HepG2 (cell line): ENCODE measurements at places on chromosomes 6 and 20. TPM values are rescaled to one million over a fixed set of nuclear protein-coding genes. Genes with fewer than 3 reads are reported as not detected.
A peak's percentile ranks its signal among the peaks of the same experiment; 100 is the strongest.

PRR18 gene
- total RNA-seq, result 0.04 TPM in 1 of 2 replicates, not detected in the other

PRDM13 gene
- total RNA-seq, result not detected in 2 replicates

NRM gene
- total RNA-seq, result 7.4 and 16.0 TPM in 2 replicates

MYCT1 gene
- not detected in 2 replicates for total RNA-seq

- no peaks in the 10 kb centered on the region; the same call in 2 of the 3 replicates for H3K27me3 ChIP-seq
- no peak overlapping the region for H3K27ac ChIP-seq
- peak overlapping the region; percentile 21; the same call in 1 of the 2 replicates for H3K4me3 ChIP-seq
- peaks cover 97% of the 10 kb centered on the region for H3K4me1 ChIP-seq
- H3K36me3 ChIP-seq, result no peaks in the 10 kb centered on the region
Observed at GRCh38 chr20:36149469-36149868, 5.1 kb upstream of the EPB41L1 start.

DNA sequence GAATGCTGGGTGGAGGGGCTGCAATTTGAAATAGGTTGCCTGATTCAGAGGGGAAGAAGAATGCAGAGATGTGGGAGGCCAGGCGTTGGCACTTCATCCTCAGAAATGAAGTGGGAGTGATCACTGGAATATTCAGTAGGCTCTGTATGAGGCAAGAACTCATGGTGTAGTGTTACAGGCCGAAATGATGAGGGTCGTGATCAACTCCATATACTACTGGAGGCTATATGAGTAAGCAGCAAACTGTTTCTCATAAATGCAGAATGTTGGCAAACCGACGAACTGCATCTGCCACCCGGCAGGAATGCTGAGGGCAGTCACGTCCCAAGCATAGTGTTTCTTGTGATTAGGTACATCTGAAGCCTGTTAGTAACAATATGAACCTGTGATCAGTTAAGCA, 12.7 kb downstream of the KCNS1 start:
- no peak overlapping the region for H3K4me3 ChIP-seq
- H3K27me3 ChIP-seq, result no peaks in the 10 kb centered on the region
- no peak for DNase-seq
- H3K4me1 ChIP-seq, result no peaks in the 10 kb centered on the region
- no peaks in the 10 kb centered on the region for H3K36me3 ChIP-seq

GRCh38 chr6:103874575-103874974, 985.1 kb downstream of the HACE1 start:
- no peaks in the 10 kb centered on the region for H3K36me3 ChIP-seq
- no peak overlapping the region for H3K27ac ChIP-seq
- DNase-seq, result no peak
- H3K27me3 ChIP-seq, result no peaks in the 10 kb centered on the region

DNA sequence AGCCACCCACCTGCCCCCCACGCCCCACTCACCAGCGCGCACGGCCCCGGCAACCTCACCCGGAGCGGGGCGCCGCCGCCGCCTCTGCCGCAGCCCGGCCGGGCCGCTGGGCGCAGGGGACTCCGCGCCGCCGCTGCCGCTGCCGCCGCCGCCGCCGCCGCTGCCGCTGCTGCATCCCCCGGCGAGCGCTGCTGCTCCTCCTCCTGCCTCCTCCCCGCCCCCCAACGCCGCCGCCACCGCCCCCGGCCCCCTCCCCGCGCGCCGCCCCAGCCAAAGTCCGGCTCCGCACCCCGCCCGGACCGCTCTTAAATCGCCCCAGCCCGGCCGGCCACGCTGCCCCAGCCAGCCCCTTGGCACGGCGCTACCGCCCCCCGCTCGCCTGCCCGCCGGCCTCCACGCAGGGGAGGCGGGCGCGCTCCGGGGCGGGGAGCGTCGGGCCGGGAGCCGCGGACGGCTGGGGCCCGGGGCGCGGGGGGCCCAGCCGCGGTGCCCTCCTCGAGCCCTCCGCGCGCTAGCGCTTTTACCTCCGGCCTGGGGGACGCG, at the start of gene SULF2:
SULF2 (minus strand) TSS at position 171 of the 543 bp plus-strand sequence. CDS start 28,118 bp downstream, outside the sequence.
- no peak for DNase-seq
- no peak within 1 kb of the TSS for H3K27ac ChIP-seq
- peaks cover 42% of the 10 kb centered on the region for H3K4me1 ChIP-seq
- H3K4me3 ChIP-seq, result peak within 1 kb of the TSS; percentile 73
- H3K27me3 ChIP-seq, result peaks cover 6% of the 10 kb centered on the region; the same call in 1 of the 2 replicates

DNA sequence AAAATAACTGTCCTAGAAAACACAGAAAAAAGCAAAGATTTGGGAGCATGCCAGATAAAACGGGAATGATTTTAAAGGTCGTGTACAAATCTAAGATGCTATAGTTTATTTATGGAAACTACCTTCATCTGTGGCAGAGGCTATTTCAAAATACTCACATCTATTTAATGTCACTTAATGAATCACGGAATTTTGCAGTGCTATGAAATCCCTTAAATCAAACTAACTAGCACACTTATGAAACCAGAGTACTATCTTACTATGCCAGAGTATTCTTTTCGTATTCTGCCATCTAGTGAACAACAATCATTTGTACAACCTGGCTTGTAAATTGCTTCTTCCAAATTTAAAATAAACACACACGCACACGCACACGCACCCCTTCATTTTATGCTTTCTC, 77.9 kb upstream of the BMP5 start:
- H3K27me3 ChIP-seq, result no peaks in the 10 kb centered on the region
- DNase-seq, result peak; percentile 6
- H3K4me3 ChIP-seq, result no peak overlapping the region
- no peaks in the 10 kb centered on the region for H3K36me3 ChIP-seq
- no peaks in the 10 kb centered on the region for H3K4me1 ChIP-seq

DNA sequence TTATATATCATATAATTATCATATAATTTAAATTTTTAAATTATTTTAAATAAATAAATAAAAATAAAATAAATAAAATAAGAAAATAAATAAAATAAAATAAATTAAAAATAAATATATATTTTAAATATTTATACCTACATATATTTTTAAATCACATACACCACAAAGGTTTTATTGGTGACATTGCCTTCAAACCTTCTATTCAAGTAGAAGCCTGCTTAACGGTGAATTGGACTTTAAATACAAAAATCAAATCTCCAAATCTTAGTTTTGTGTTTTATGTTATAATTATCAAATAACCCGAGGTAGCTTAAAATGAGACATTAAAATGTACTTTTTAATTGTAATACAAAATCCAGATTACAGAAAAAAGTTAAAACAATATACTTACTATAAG, 1137.8 kb downstream of the HACE1 start:
- no peak overlapping the region for H3K27ac ChIP-seq
- DNase-seq, result no peak
- no peaks in the 10 kb centered on the region for H3K36me3 ChIP-seq
- H3K4me1 ChIP-seq, result no peaks in the 10 kb centered on the region

DNA sequence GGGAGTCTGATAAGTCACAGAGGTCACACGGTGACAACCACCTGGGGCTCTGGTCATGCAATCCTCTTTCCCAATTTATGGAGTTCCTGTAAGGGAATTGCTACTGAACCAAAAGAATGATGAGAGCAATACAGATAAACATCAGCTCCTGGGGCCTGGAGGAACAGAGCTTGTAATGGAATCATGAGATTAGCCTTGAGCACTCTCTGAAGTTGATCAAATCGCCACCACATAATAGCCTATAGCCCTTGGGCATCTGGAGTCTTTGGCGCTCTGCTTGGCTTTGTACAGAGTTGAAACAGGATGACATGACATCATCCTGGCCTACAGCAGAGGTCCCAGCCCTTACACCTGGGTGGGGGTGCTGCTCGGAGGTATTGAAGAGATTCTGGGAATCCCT, 154.3 kb upstream of the DTNBP1 start:
- H3K36me3 ChIP-seq, result no peaks in the 10 kb centered on the region
- H3K27ac ChIP-seq, result no peak overlapping the region
- peaks cover 3% of the 10 kb centered on the region for H3K27me3 ChIP-seq
- H3K4me1 ChIP-seq, result no peaks in the 10 kb centered on the region
- no peak for DNase-seq
- H3K4me3 ChIP-seq, result no peak overlapping the region

DNA sequence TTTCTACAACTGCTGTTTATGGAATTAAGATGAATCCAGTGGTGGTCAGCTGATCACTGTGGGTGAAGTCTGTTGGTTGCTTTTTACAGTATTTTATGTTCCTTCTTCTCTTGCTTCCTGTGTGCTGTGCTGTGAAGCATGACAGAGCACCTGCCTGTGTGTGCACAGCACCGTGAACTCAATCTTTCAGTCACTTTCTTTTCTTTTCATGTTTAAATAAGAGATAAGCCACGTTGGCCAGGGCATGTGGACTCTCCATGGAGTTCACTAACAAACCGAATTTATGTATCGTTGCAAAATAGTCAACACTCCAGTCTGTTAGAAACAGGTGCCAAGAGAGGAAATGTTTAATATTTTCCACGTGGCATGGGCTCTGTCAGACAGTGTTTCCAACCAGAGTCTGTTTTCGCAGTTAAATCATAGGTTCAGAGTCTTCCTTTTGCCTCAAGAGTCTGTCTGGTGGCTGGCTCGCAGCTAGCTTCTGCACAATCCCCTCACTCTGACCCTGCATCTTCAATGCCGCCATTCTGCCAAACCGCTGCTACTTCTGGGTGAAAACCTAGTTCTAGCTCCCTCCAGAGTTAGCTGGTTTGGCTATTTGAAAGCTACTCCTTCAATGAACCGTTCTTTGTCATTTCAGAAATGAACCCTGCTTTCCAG, 73.2 kb downstream of the QRSL1 start:
- peaks cover 29% of the 10 kb centered on the region for H3K4me1 ChIP-seq
- no peaks in the 10 kb centered on the region for H3K36me3 ChIP-seq
- peak overlapping the region; percentile 79 for H3K27ac ChIP-seq
- H3K27me3 ChIP-seq, result no peaks in the 10 kb centered on the region

DNA sequence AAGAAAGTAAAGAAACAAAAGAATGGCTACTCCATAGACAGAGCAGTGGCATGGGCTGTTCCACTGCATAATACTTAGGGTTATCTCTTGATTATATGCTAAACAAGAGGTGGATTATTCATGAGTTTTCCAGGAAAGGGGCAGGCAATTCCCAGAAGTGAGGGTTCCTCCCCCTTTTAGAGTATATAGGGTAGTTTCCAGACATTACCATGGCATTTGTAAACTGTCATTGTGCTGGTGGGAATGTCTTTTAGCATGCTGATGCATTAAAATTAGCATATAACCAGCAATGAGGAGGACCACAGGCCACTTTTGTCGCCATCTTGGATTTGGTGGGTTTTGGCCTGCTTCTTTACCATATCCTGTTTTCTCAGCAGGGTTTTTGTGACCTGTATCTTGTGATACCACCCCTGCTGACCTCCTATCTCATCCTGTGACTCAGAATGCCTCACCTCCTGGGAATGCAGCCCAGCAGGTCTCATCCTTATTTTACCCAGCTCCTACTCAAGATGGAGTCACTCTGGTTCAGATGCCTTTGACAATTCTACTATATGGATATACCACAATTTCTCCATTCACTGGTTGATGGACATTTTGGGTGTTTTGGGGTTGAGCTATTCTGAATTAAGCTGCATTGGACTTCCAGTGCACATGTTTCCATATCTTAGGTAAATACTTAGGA, 280.6 kb downstream of the FARS2 start:
- no peak for DNase-seq
- no peaks in the 10 kb centered on the region for H3K36me3 ChIP-seq
- H3K27ac ChIP-seq, result no peak overlapping the region

GRCh38 chr6:98547634-98548033, 286.7 kb upstream of the POU3F2 start:
- no peak overlapping the region for H3K4me3 ChIP-seq
- H3K4me1 ChIP-seq, result no peaks in the 10 kb centered on the region
- DNase-seq, result no peak
- H3K27me3 ChIP-seq, result no peaks in the 10 kb centered on the region

GRCh38 chr6:138206862-138207261, 11.4 kb downstream of the PBOV1 start:
- no peaks in the 10 kb centered on the region for H3K27me3 ChIP-seq
- DNase-seq, result no peak
- no peaks in the 10 kb centered on the region for H3K36me3 ChIP-seq
- H3K4me1 ChIP-seq, result peaks cover 15% of the 10 kb centered on the region
- no peak overlapping the region for H3K27ac ChIP-seq

DNA sequence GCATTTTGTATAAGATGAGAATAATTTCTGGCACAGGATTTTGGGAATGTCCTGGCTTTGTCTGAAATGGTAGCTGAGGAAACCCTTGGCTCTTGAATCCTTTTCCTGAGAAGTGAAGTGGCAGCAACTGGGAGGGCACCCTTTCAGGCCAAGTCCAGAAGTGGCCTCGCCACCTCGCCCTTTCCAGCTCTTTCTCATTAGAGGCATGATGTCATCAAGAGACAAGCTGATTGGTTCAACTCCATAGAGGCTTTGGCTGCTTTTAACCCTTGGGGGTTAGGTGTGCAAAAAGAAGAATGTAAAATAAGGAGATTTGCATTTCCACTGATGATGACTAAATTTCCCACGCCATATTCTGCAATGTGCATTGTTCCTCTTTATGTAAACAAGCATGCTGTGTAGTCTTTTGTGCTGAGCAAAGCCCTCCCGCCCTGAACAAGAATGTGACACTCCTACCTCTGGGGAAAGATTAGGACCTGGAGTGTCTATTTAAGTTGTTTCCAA, 116.5 kb downstream of the TCP11 start:
- no peak overlapping the region for H3K27ac ChIP-seq
- H3K27me3 ChIP-seq, result no peaks in the 10 kb centered on the region
- no peaks in the 10 kb centered on the region for H3K4me1 ChIP-seq
- H3K4me3 ChIP-seq, result no peak overlapping the region
- peak; percentile 28 for DNase-seq

DNA sequence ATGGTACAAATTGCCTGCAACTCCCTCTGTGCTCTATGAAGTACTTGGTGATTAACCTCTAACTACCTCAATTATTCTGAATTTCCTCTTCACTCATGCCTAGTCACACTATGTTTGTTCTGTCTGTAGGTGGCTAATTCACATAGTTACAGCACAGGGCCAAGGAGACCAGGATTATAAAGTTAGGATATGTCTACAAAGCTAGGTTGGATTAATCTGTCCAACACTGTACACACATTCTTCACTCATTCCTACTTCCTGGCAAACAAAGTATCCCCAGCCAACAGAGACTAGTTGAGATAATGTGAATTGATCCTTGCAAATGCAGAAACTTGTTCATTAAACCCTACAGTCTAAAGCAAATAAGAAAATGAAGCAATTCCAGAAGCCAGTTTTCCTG, 269.8 kb downstream of the HACE1 start:
- no peak for DNase-seq
- H3K27ac ChIP-seq, result no peak overlapping the region
- no peaks in the 10 kb centered on the region for H3K4me1 ChIP-seq
- no peaks in the 10 kb centered on the region for H3K27me3 ChIP-seq
- no peak overlapping the region for H3K4me3 ChIP-seq
- H3K36me3 ChIP-seq, result no peaks in the 10 kb centered on the region
